IMR-90 (cell line): ENCODE measurements at places on chromosomes 5 and 9. TPM values are rescaled to one million over a fixed set of nuclear protein-coding genes. Genes with fewer than 3 reads are reported as not detected.
A peak's percentile ranks its signal among the peaks of the same experiment; 100 is the strongest.

DNA sequence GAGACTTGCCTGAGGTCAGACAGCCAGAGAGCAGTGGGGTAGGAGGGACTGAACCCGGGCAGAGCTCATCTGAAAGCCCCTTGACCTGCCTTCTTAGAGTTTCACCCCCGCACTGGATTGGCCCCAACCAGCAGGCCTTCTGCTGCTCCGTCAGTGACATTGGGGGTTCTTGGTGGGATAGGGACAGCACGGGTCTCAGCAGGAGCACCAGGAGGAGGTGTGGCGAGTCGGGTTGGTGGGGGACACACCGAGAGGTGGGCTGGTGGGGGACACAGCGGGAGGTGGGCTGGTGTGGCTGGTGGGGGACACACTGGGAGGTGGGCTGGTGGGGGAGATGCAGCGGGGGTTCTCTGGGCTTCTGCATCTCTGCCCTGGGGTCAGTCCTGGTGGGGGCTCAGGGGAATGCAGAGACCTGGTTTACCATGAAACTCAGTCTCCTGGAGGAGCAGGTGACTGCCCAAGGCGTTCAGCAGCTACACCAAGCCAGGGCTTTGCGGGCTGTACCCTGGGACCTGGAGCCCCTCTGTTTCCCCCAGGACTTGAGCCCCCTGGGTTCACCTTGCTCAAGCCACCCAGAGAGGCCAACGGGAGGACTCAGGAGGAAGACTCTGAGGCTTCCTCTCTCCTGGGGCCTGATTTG is 28.1 kb upstream of the RNU6ATAC start:
- no peak overlapping the region for H3K4me3 ChIP-seq
- DNase-seq = no peak
- peaks cover 12% of the 10 kb centered on the region; the same call in 1 of the 2 replicates for H3K4me1 ChIP-seq
- H3K27me3 ChIP-seq = peaks cover 27% of the 10 kb centered on the region

DNA sequence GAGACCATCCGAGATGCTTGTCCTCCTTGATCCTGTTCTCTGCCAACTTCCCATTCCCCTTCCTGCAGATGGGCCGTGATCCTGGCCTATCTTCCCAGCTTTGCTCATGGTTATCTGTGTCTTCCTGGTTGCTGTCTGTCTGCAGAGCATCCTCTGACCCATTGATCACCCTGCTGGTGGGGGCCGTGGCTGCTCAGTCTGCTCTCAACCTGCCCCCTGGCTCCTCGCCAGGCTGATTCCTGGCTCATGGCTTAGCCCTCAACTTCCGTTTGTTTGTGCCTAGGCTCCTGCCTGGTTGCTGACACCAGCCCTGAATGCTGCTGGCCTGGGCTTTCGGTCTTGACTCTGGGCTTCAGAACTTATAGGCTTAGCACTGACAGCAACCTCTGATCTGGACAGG is 67.1 kb upstream of the SMIM15 start:
- DNase-seq = no peak
- H3K27ac ChIP-seq = no peak overlapping the region
- no peak overlapping the region for H3K4me3 ChIP-seq
- peaks cover 12% of the 10 kb centered on the region; the same call in 1 of the 2 replicates for H3K4me1 ChIP-seq
- H3K36me3 ChIP-seq = no peaks in the 10 kb centered on the region

DNA sequence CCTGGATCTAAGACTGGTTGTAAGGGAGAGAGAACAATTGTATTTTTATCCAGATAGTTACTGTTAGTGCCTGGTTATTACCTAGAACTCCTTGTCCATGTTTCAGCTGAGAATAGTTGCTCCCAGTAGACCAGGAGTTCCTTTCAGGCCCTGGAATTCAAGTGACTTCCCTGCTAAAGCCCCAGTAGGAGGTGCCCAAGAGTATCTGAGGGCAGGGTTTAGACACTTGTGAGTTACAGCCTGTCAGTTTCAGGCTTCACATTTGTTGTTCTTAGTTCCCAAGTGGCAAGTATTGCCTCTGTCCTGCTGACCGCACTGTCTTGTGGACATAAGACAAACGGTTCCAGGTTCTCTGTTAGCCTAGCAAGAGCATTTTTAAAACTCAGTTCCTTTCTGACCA is 743.9 kb upstream of the SEMA6A start:
- H3K27ac ChIP-seq = no peak overlapping the region
- H3K36me3 ChIP-seq = no peaks in the 10 kb centered on the region
- no peak for DNase-seq

- no peaks in the 10 kb centered on the region for H3K4me1 ChIP-seq
- H3K27me3 ChIP-seq = no peaks in the 10 kb centered on the region
- H3K4me3 ChIP-seq = no peak overlapping the region
- no peak for DNase-seq
Measured at GRCh38 chr9:37820142-37820541, 19.5 kb downstream of the DCAF10 start.

The SLC35D2 gene
- total RNA-seq = 9.7 and 11.4 TPM in 2 replicates

The DHFR gene
- 29.4 and 44.4 TPM in 2 replicates for total RNA-seq

GRCh38 chr9:98709968-98710965 is 1.5 kb upstream of the GABBR2 start:
- peaks cover 5% of the 10 kb centered on the region for H3K4me1 ChIP-seq
- peaks cover 21% of the 10 kb centered on the region for H3K27me3 ChIP-seq
- no peak overlapping the region for H3K4me3 ChIP-seq
- peak; percentile 73 for DNase-seq
- no peak overlapping the region for H3K27ac ChIP-seq
- H3K36me3 ChIP-seq = no peaks in the 10 kb centered on the region

The NEUROG1 gene
- not detected in 2 replicates for total RNA-seq

- no peak overlapping the region for H3K4me3 ChIP-seq
- no peaks in the 10 kb centered on the region for H3K36me3 ChIP-seq
- no peaks in the 10 kb centered on the region for H3K27me3 ChIP-seq
- H3K27ac ChIP-seq = peak overlapping the region; percentile 86
- peaks cover 20% of the 10 kb centered on the region for H3K4me1 ChIP-seq
- peak; percentile 79 for DNase-seq
Measured at GRCh38 chr9:122777935-122778627, 10.7 kb upstream of the OR5C1 start.

DNA sequence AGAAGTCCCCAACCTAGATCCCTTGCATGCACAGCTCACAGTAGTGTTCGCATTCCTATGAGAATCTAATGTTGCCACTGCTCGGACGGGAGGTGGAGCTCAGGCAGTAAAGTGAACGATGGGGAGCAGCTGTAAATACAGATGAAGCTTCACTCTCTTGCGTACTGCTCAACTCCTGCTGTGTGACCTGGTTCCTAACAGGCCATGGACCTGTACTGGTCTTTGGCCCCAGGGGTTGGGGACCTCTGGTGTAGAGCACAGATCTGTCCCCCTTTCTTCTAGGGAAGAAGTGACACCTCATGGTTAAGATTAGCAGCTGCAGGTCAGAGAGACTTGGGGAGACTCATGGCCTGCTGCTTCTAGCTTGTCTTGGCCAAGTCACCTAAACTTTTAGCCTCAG is 7.1 kb downstream of the ARHGEF28 start:
- H3K27me3 ChIP-seq = no peaks in the 10 kb centered on the region
- H3K4me1 ChIP-seq = no peaks in the 10 kb centered on the region
- H3K4me3 ChIP-seq = no peak overlapping the region
- no peaks in the 10 kb centered on the region for H3K36me3 ChIP-seq

GRCh38 chr5:176812269-176813259 is 2.2 kb downstream of the UNC5A start:
- no peaks in the 10 kb centered on the region; the same call in 1 of the 2 replicates for H3K4me1 ChIP-seq
- H3K36me3 ChIP-seq = no peaks in the 10 kb centered on the region
- no peak for DNase-seq

GRCh38 chr5:132265336-132266030 is 8.0 kb downstream of the PDLIM4 start:
- peaks cover 69% of the 10 kb centered on the region for H3K4me1 ChIP-seq
- no peak overlapping the region for H3K4me3 ChIP-seq
- H3K27ac ChIP-seq = peak overlapping the region; percentile 42; the same call in 1 of the 2 replicates
- no peaks in the 10 kb centered on the region for H3K27me3 ChIP-seq
- DNase-seq = peak; percentile 96

DNA sequence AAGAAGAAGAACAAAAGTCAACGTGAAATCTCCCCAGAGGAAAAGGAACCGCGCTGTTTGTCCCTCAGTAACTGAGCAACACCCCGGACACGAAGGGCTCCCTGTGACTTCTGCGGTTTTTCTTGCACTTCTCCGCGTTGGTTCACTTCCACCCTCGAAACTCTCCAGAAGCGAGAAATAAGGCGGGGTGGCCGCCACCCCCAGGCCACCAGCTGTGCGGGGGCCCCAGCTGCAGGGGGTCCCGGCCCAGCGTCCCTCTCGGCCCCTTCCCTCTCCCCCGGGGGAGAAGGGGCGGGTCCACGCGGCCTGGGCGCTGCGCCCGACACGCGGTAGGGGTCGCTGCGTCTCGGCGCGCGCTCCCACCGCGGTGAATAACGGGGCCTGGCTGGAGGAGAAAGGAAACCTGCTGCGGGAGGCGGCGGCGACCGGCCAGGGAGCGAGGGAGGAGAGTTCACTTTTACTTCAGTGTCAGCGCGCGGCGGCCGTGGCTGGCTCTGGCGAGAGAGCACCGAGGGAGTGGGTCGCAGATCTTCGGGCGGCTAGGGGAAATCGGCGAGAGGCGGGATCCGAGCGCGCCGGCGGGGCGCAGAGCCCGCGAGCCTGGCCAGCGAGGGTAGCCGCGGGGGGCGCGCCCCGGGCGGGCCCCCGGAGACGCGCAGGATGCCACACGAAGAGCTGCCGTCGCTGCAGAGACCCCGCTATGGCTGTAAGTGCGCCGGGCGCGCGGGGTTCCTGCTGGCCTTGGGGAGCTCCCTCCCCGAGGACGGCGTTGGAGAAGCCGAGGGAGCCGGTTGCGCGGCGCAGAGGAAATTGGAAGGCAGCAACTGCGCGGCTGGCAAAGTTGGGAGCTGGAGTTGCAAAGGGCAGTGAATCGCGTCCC is at the start of gene IQGAP2:
Gene IQGAP2, plus strand, starts transcription at position 400 of the 880 bp plus-strand sequence. Its CDS starts 261 bp downstream, at position 661.
- no peaks in the 10 kb centered on the region for H3K36me3 ChIP-seq
- H3K4me3 ChIP-seq = peak within 1 kb of the TSS; percentile 51
- no peak within 1 kb of the TSS for H3K27ac ChIP-seq
- peaks cover 45% of the 10 kb centered on the region for H3K27me3 ChIP-seq

The JAKMIP2 gene
- total RNA-seq = under 0.01 TPM in 1 of 2 replicates, not detected in the other
